ENCODE measurements at places on chromosomes 6 and 20.

GRCh38 chr6:56050530-56051201, 175.3 kb upstream of the BMP5 start:
- DNase-seq: no peak

DNA sequence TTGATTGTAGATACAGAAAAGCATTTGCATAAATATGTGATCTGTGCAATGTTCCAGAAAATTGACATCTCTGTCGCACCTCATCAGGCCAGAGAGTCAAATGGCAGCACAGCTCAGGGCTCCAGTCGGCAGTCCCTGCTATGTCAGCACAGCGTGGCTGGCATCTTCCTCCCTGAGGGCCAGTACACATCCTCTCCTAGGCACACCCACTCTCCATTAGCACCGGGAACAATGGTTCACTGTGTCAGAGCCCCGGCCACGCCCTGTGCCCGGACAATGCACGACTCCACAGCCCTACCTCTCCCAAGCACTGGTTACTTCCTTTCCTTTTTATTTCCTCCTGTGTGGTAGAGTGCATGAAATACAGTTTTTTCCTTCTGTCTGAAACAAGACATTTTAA, 114.9 kb downstream of the FOXC1 start:
- DNase-seq: no peak

- DNase-seq: no peak
Measured at GRCh38 chr20:14234666-14235295, 102.6 kb downstream of the FLRT3 start.

- DNase-seq: no peak
Measured at GRCh38 chr20:23049201-23050075, at the start of gene THBD. Gene THBD, minus strand, starts transcription at chr20:23049672. Its CDS starts 168 bp downstream, at chr20:23049504.

DNA sequence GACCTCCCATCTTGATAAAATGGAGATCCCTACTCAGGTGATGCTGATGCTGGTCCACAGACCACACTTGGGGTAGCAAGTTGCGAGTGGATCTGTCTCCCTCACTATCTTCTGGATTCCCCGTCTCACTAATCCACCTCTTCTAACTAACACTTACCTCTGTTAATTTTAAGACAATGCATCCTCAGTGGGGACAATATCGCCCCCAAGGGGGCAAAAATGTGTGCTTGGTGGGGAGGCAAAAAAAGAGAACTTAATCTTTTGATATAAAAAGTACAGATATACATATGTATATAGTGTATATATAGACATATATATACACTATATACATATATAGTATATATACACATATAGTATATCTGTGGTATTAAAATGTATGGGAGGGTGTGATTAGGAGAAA, 4.3 kb downstream of the LRFN2 start:
- DNase-seq: no peak

DNA sequence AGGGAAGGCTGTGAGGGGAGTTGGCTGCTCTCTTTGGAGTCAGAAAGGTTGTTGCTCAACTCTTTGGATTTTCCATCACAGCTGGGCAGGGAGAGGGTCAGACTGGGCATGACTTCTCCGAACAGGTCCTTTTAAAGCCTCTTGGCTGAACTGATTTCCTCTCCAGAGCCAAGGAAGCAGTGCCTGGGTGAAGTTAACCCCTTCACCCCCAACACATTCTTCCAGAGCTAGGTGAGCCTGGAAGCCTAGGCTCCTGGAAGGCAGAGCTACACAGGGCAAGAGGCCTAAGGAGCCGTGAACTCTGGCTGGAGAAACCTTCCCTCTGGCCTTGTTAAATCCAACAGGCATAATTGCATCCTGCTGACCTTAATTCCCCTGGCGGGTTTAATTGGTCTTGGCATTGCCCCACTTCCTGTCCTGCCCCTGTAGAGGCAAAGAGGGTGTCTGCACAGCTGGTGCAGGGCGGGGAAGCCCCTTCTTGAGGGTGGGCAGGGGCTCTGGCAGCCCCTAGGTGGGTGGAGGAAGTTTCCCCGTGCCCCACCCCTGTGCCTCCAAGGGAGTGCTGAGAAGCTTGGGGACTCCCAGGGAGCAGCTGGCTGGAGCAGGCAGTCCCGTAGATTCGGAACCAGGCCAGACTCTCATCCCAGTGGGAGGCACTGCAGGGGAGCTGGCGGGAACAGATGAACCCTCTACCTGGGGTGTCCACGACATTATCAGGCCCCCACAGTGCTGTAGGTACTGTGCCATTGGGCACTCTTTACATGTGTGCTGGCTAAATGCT, 3.6 kb upstream of the MYLK2 start:
- DNase-seq: no peak

- DNase-seq: no peak
Measured at GRCh38 chr20:35489717-35490116, 34.3 kb downstream of the CEP250 start.

GRCh38 chr20:14664101-14664500, 326.7 kb upstream of the FLRT3 start:
- DNase-seq: no peak

DNA sequence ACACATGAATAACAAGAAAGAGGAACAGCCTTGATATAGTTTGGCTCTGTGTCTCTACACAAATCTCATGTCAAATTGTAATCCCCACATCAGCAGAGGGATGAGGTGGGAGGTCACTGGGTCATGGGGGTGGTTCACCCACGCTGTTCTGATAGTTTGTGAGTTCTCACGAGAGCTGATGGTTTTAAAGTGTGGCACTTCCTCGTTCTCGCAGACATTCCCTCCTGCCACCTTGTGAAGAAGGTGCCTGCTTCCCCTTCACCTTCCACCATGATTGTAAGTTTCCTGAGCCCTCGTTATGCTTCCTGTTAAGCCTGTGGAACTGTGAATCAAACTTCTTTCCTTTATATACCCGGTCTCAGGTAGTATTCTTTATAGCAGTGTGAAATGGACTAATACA, 13.1 kb downstream of the SRPK1 start:
- DNase-seq: no peak

DNA sequence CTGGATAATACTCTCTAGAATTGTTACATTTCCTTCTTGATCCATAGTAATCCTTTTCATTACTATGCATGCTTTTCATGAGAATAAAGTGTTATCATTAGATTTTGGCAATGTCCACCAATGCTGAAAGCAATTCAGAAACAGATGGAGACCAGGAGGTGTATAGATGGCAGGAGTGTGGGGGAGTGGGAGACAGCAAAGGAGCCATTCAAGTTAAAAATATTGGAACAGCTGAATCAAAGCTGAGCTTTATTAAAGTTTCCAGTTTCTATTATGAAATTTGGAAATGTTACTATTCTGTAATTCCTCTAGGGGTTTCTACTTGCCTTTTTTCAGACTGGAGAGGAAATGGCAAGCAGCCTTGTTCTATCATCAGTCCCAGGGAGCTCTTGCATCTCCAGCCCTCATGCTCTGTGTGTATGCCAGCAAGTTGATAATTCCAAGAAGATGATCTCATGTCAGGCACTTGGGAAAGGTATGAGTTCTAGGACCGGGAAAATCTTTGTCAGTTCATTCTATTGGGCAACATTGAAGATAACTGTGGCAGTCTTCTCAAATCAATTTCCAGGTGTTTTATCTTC, 228.0 kb downstream of the CD109 start:
- DNase-seq: no peak

DNA sequence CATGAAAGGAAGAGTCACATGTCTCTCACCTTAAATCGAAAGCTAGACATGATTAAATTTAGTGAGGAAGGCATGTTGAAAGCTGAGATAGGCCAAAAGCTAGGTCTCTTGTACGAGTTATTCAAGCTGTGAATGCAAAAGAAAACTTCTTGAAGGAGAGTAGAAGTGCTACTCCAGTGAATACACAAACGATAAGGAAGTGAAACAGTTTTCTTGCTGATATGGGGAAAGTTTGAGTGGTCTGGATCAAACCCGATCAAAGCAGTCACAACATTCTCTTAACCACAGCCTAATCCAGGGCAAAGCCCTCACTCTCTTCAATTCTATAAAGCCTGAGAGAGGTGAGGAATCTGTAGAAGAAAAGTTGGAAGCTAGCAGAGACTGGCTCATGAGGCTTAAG, 1.9 kb upstream of the TPD52L1 start:
- DNase-seq: no peak

- no peak for DNase-seq
Measured at GRCh38 chr20:20215976-20216727, 151.8 kb upstream of the INSM1 start.

GRCh38 chr6:7451326-7451725, 61.7 kb downstream of the RIOK1 start:
- DNase-seq: no peak

GRCh38 chr6:131060311-131060710, 2.7 kb downstream of the EPB41L2 start:
- DNase-seq: no peak

- no peak for DNase-seq
Measured at GRCh38 chr20:18138266-18138582, 561 bp downstream of the KAT14 start.

DNA sequence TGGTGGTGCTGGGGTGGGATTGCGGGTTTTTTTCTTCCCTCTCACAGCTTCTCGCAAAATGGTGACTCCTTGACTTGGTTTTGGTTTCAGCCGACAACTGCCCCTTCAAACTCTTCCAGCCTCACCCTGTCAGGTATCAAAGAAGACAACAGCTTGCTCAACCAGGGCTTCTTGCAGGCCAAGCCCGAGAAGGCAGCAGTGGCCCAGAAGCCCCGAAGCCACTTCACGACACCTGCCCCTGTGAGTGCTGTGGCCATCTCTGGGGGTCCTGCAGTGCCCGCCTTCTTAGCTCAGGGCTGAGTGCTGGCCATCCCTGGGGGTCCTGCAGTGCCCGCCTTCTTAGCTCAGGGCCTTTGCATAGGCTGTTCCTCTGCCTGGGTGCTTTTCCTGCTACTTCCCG, 11.8 kb downstream of the GTSF1L start:
- DNase-seq: no peak

DNA sequence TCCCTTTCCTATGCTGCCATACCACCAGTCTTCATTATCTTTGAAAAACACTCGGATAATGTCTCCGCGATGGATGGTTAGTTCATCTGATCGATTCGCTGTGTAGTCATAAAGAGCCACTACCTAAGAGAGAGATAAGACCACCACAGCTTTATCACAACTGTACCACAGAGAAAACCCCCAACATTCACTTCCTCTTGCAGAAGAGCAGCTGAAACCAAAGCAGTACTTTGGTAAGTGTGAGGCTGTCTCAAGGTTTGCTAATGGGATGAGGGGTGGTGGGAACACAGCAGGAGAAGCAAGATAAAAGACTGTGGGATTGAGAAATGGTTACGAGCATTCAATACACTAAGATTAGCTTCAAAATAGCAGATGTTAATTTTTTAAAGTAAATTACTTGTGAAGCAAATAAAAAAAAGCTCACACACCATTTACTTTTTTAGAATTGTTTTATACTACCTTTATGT, 142.1 kb downstream of the MYB start:
- no peak for DNase-seq

All from right renal pelvis (tissue), 4 donors.